ENCODE measurements at places on chromosomes 6 and 20.
A peak's percentile ranks its signal among the peaks of the same experiment; 100 is the strongest.

DNA sequence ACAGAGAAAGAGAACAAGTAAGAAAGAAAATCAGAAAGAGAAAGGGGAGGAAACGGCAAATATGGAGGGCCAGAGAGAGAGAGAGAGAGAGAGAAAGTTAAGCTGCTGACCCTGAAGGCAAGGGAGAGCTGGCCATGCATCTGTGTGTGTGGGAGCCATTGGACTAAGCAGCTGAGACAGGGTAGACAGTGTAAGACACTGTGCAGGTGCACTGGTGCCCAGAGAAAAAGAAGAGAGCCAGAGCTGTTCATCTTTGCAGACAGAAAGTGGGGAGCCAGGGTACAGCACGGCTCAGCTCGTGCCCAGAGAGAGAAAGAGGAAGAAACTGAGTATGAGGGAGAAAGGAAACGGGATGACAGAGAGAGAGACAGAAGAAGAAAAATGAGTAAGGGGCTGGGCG is 24.2 kb upstream of the ZNF318 start:
- no peak for DNase-seq

DNA sequence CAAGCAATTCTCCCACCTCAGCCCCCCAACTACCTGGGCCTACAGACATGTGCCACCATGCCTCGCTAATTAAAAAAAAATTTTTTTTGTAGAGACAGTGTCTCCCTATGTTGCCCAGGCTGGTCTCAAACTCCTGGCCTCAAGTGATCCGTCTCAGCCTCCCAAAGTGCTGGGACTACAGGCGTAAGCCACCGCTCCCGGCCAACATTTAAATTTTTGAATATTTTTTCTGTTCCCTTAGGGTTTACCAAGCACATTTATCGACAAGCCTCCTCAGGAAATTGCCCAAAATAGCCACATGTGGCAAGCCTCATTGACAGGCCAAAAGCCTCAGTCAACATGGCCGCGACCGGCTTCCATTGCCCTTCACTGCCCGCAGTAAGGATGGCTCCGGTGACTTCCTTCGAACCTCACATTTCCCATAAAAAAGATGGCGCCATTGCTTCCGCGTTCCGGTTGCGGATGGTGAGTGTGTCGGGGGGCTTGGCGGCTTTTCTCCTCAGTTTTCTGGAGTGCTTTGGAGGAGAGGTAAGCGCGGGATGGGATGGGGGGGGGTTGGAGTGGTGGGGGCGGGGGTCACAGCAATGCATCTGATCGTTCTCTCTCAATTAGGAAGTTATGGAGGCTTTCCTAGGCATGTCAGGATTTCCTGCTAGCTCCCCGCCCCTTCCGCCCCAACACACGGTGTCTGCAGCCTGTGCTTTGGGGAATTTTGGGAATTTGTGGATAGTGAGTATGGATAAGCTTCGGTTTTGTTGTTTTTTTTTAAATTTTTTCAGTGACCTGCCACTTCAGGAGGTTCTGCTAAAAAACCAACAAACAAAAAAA is at the start of gene SHLD1:
Gene SHLD1 (plus strand): TSS at position 450 of the 828 bp plus-strand sequence. CDS start 22,465 bp downstream, outside the sequence.
- peak; percentile 69 for DNase-seq

GRCh38 chr20:45857882-45858216 is 435 bp downstream of the ZSWIM3 start:
- DNase-seq: no peak

GRCh38 chr6:24927277-24927955 is 8.3 kb downstream of the RIPOR2 start:
- DNase-seq: no peak

GRCh38 chr20:20051767-20052073 is 546 bp downstream of the CRNKL1 start:
- no peak for DNase-seq

GRCh38 chr6:14379568-14379967 is 262.0 kb downstream of the CD83 start:
- no peak for DNase-seq

DNA sequence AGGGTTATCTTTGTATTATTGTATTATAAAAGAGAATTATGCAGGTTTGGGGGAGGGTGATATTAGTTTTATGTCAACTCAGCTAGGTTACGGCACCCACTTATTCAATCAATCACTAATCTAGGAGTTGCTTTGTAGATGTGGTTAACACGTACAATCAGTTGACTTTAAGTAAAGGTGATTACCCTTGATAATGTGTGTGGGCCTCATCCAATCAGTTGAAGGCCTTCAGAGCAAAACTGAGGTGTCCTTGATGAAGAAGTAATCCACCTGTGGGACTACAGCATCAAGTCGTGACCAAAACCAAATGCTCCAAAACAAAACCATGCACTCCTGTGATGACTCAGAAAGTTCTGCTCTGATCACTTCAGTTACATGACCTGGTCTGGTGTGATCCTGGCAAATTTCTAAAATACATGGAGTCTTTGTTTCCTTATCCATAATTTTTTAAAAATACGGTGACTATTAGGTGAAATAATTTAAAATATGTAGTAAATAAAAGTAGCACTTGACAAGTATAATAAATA is 114.1 kb downstream of the IYD start:
- no peak for DNase-seq

GRCh38 chr6:100612094-100612493 is 147.4 kb upstream of the SIM1 start:
- DNase-seq: no peak

DNA sequence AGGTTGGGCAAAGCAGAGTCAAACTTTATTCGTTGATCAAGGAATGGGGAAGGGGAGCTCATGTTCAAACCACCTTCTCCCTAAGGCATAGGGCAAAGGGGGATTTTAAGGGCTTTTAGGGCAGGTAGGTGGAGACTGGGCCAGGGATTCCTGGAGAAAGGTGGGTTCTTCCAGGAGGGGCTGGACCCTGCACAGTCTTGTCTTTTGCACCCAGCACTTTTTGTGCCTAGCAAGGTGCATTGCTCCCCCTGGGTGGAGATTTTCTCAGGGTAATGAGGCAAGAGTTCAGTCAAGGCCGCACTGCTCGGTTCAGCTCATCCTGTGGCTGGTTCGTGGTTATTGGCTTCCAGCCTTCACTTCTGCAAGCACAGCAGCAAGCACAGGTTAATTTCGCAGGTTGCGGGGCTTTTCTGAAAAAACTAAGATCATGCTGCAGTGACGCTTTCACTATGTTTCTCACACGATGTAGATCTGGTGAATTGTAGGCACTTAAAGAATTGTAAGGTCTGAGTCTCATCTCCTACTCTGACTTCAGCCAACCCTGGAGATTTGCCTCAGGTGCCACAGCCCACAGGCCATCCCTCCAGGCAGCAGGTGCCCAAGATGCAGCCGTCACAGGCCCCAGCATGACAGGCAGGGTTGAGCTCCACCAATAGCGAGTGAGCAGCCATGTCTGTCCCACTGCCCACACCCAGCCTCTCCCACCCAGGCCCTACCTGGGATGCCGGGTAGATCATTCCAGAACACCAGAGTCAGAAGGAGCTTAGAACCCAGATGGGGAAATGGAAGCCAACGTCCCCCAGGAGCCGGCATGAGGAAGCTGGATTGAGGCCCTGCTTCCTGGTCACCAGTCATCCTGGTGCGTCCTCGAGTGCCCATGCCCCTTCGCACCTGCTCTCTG is 37.1 kb downstream of the SUN5 start:
- no peak for DNase-seq

DNA sequence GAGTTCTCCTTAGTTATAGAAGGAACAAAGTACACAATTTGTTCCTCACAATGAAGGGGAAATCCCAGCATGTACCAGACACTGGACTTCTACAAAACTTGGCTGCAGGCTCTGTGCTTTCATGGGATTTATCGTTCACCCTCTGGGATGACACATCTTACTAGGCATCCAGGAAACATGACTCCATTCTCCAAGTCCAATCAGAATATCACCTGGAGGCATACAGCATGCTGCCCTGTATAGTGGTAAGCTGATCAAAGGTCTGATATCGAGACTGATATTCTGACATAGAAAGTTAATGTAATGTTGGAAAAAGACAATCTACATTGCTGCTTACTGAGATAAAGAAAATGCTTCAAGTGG is 6.7 kb downstream of the RWDD2A start:
- DNase-seq: no peak

GRCh38 chr6:36149476-36149875 is 19.2 kb downstream of the MAPK13 start:
- no peak for DNase-seq

- no peak for DNase-seq
Measured at GRCh38 chr6:137025786-137026730, 18.7 kb downstream of the IL20RA start.

DNA sequence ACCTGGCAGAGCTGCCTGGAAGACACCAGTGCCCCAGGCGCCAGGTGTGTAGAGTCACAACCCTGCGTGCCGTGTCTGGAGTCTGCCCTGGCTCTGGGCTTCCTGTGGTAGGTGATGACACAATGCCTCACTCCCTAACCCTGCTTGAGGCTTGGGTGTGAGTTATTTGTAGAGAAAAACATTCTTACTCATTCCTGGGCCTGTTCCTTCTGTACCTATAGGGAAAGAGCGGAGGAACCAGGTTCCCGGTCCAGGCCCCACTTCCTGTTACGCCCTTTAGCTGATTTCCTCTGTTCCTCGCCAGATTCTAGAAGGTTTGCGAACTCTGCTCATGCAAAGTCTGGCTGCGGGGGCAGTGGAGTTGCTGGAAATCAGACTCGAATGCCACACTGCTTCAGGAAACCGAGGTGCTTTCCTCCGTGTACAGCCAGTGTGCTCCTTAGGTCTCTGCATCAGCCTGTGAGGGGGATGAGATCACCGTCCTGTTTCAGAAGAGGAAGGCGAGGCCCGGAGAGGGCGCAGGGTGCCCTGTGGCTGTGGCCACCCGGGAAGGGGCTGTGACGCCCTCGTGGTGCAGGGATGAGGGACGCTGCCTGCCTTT is 67.1 kb upstream of the DUSP22 start:
- DNase-seq: peak; percentile 56

DNA sequence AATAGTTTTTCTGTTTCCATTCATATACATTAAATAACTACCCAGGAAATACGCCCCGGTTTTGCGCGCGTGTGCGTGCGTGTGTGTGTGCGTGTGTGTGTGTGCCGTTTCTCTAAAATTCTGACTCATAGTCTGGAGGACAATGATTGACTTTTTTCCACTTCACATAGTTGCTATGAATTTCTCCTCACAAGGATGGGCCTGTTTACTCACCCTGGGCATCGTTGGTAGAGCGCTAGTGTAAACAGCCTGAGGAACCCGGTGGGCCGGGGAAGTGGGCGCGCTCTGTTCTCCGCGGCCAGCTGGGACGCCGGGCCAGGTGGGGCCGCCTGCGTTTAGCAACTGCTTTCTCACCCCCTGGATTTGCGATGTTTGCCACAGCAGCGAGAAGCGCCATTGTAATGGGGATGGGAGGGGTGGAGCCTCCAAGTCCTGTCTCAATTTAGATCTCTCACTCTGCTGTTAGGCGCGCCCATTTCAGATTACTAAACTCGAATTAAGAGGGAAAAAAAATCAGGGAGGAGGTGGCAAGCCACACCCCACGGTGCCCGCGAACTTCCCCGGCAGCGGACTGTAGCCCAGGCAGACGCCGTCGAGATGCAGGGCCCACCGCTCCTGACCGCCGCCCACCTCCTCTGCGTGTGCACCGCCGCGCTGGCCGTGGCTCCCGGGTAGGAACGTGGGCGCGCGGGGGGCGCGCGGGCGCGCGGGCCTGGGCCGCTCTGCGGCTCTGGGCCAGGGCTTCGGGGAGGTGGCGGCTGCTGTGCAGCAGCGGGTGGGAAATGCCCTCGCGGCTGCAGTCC is at the start of gene CD109:
Gene CD109 (plus strand): TSS at position 585 of the 803 bp plus-strand sequence. CDS start 13 bp downstream, at position 598.
- DNase-seq: peak; percentile 46

- no peak for DNase-seq
Measured at GRCh38 chr6:158211273-158212055, 43.3 kb downstream of the GTF2H5 start.

DNA sequence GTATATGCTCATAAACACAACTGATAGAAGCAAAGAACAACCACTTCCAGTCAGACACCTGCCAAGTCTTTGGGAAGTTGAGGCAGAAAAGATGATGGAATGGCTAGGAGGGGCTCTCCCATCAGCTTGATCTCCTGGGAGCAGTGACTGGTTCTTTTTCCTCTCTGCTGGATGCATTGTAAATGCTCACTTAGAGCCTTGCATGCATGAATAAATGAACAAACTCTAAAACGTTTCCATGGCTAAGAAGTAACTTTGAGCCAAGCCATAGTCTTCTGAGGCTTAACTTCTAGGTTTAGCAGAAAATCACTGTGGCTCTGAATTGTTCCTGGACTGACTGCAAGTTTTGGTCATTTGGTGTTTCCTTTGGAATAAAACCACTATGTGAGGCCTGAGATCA is 166.4 kb upstream of the CITED2 start:
- DNase-seq: no peak

- DNase-seq: no peak
Measured at GRCh38 chr20:47358039-47358671, 1.7 kb upstream of the ZMYND8 start.

- no peak for DNase-seq
Measured at GRCh38 chr20:5825130-5825719, 75.0 kb downstream of the SHLD1 start.

GRCh38 chr6:145600299-145600698 is 135.0 kb downstream of the EPM2A start:
- no peak for DNase-seq

DNA sequence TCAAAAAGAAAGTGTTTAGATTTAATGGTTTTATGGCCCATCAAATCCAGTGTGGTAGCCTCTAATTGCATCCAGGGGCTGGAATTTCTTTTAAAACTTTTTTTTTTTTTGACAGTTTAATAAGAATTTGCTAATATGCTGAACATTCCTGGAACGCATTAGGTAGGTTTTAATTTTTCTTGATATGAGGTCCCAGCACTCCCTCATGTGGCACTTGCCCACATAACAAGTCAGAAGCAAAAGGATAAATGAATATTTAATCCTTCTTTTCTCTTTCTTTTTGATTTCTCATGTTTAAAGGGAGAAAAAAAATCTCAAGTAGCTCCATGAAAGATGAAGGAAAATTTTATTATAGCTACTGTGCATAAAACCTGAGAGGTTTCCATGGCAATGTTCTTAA is 13.5 kb downstream of the HAO1 start:
- no peak for DNase-seq

GRCh38 chr20:13694420-13695150 is 55.9 kb upstream of the TASP1 start:
- DNase-seq: no peak

- no peak for DNase-seq
Measured at GRCh38 chr6:49541210-49541724, 9.2 kb upstream of the C6orf141 start.

DNA sequence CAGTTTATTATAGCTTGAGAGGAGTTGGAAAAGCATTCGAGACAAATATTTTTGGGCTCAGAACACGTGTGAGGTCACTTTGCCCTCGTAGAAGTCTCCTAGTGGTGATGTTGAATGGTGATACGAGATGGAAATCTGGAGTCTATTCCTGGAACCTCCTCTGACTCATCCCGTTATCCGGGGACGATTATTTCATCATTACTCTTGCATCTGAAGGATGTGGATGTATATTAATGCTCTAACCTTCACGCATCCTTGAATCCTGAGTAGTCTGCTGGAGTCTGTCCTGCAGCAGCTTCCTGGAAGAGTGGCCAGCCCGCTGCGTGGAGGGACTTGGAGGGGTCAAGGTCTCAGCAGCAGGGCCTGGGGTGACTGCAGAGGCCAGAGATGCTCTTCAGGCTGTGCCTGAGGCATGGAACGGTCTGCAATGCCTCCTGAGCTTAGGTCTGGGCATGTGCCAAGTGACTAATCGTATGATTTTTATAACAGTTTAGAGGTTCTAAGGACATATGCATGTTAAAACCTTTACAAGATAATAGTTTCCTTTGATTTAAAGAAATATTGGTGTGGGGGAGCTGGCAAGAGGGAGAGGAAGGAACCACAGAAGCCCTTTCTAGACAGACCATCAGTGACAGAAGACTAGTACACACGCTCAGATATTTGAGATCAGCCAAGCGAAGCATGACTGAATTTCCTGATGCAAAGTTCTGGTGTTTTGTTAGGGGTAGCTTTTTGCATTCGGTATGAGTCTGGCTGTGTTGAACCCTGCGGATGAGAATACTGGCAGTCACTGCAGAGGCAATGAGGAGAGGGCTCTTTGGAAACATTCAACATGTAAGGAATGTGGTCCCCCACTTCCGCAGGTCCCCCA is 400.2 kb downstream of the QKI start:
- DNase-seq: no peak

Measured in activated CD8-positive, alpha-beta memory T cell treated with anti-CD3 and anti-CD28 coated beads for 48 hours (primary cell).